ENCODE measurements at places on chromosomes 13 and 19.
A peak's percentile ranks its signal among the peaks of the same experiment; 100 is the strongest.

DNA sequence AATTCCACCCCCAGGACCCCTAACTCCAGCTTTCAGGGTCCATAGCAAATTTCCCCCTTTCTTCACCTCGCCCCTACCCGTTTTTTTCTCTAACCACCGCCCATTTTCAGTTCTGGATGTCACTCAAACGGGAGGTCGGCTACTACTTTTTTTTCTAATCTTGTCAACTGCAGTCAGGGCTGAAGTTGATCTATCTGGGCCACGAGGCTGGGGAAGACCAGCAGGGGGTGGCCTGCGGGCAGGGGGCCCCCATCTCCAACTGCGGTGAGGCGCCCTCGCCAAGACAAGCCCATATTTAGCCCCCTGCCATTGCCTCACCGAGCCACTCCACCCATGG is 748 bp downstream of the LHFPL6 start:
- no peak for DNase-seq

GRCh38 chr19:48511321-48511731 is 309 bp downstream of the LMTK3 start:
- DNase-seq = no peak

DNA sequence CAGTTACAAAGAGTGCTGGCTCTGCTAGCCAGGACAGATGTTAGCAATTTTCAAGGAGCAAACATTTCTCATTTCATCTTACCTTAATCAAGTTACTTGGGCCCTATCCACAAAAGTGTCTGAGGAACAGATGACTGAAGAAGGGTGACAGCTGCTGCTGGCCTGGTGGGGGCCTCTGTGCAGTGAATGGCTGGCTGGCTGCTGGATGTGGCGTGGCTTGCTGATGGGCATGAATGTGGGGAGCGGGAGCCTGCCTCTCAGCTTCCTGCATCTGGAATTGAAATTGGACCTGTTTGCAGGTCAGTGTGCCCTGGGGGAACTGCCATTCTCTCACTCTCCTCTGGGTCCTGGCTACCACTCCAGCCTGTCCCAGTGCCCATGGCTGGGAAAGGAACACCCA is 94.7 kb downstream of the RGCC start:
- no peak for DNase-seq

DNA sequence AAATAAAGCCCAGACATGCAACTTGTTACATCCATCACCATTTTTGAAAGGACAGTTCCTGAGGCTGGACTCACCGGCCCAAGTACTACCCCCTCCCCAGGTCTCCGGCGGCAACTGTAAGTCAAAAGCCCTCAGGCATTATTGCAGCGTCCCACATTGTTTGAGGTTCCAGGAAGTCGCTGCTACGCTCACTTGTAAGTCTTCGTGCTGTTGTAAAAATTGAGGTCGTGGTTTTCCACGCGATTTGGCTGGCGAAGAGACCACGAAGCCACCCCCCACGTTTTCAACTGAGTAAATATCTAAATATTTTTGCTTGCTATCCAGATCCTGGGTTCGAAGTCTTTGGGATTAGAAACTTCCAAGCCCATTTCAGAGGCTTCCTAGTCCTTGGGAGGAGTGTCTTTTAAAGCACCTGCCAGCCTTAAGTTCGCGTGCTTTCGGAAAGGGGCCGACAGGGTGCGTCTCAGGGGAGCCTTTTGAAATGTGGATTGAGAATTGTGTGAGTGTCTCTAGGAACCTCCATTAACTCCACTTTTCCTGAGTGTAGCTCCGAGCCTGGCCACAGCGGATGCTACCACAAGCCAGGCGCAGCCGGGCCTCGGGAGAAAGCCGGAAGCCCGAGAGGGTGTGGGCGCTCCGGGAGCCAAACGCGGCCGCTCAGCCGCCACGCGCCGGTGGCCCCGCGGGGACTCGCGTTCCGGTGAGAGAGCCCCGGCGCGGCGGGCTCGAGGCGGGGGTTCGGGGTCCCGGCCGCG is 434 bp upstream of the FNDC3A start:
- peak; percentile 2 for DNase-seq

- no peak for DNase-seq
Observed at GRCh38 chr13:107497661-107498060, 717.7 kb downstream of the LIG4 start.

DNA sequence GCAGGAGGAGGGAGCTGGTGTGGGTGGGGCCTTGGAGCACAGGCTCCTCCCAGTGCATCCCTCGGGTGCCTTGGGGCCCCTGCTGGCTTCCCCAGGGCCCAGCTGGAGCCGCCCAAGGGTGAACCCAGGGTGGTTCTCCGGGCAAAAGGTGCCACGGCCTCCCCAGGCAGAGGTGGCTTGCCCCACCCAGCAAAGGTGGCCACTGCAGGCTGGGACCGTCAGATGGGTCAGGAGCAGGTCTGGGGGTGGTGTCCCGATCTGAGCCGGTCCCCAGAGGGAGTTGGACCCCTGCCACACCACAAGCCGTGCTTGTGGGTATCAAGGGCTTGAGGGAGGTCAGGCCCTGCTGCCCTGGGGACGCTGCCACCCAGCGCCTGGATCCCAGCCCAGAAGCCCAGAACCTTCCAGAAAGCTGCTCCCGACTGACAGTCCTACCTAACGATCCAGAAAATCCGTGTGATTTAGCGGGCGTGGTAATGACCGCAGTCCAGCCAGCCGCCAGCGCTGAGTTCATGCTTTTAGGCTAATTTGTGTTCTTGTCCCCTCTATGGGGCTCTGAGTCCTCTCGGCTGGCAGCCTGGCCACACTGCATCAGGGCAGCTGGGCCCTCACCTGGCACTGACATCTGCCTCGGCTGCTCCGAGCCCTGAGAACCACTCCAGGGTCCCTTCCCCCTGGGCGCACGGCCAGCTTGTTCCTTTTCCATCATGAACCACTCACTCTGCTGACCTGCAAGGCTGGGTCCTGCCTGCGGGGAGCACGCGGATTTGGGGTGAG is 5.0 kb upstream of the GRIN3B start:
- DNase-seq = no peak

DNA sequence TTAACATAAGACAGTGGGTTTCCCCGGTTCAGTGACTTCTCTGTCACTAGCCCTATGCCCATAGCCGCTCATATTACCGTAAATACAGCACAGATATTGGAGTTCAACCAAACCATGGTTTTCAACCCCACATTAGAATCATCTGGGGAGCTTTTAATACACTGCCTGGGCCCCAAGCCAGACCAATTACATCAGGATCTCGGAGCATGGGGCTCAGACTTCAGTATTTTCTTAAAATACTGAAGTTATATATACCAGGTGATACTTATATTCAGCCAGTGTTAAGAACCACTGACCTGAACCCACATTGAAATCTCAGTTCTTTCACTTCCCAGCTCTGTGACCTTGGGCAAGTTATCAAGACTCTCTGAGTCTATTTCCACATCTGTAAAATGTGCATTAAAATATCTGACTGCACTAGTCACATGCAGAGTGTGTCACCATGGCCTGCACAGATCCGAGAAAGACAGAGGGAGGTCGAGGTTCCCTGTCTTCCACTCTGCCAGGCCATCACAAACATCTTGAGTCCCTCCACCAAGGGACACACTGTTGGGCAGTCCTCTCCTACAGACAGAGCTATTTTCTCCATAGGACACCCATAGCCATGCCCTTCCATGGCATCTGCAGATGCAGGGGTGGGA is 32.2 kb upstream of the IPO5 start:
- DNase-seq = no peak

DNA sequence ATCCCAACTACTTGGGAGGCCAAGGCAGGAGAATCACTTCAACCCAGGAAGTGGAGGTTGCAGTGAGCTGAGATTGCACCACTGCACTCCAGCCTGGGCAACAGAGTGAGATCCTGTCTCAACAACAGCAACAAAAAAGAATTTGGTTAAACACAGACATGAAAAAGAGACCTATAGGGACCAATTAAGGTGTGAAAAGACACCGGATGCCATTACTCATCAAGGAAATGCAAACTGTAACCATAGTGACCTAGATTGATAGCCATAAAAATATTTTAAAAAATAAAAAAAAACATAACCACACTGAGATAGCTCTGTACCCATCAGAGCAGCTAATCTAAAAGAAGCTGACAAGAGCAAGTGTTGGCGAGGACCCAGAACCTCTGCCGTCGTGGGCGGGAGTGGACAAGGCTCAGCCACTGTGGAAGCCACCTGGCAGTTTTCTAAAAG is 37.1 kb upstream of the ISYNA1 start:
- DNase-seq = no peak

DNA sequence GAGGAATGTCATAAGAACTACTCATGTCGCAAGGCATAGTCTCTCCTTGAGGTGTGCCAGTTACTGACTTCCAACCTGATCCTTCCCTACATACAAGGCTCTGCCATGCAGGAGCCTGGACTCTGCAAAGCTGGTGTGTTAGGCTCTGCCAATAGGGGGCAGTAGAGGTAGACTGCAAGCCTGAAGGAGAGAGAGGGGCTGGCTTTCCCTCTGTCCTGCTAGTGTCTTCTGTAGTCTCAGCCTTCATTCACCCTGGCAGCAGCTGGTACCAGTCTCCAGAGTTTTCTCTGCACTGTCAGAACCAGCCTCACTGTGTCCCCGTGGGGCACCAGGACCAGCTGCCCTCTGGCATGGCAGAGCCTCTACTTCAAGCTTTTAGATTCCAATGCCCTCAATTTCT is 14.5 kb downstream of the SHISA2 start:
- DNase-seq = no peak

DNA sequence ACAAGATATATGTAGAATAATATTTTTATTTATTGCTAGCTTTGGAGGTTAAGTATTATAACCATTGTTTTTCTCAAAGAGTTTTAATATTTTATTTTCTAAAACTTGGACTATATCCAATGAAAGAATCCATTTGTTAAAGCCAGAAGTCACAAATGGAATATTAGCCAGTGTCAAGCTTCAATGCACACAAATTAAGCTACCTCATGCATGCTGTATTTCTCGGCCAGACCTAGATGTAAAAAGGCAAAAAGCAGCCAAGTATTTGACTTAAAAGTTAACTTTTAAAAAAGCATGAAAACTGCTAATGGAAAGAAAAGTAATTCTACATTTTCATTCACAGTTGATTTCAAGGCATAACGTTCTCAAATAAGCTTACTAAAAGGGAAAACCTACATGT is 160.0 kb upstream of the ATXN8OS start:
- DNase-seq = no peak

GRCh38 chr19:13727798-13728197 is 36.5 kb upstream of the MRI1 start:
- DNase-seq = no peak

- DNase-seq = no peak
Observed at GRCh38 chr19:31504221-31504620, 155.0 kb upstream of the TSHZ3 start.

GRCh38 chr19:15714638-15715037 is 13.2 kb upstream of the OR10H2 start:
- DNase-seq = no peak

- DNase-seq = no peak
Observed at GRCh38 chr13:109783815-109784589, 2.4 kb downstream of the IRS2 start.

- DNase-seq = no peak
Observed at GRCh38 chr13:112069845-112070251, 2.9 kb downstream of the SOX1 start.

- DNase-seq = no peak
Observed at GRCh38 chr13:110945928-110946570, 31.2 kb upstream of the ANKRD10 start.

DNA sequence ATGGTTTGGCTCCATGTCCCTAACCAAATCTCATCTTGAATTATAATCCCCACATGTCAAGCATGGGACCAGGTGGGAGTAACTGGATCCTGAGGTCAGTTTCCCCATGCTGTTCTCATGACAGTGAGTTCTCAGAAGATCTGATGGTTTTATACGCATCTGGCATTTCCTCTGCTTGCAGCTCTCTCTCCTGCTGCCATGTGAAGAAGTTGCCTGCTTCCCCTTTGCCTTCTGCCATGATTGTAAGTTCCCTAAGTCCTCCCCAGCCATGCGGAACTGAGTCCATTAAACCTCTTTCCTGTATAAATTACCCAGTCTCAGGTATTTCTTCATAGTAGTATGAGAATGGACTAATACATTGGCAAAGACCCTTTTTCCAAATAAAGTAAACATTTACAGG is 96.8 kb downstream of the TSHZ3 start:
- no peak for DNase-seq

- peak; percentile 45 for DNase-seq
Observed at GRCh38 chr13:51451467-51452360, 1.1 kb downstream of the INTS6 start.

- no peak for DNase-seq
Observed at GRCh38 chr13:51978796-51979556, 32.3 kb downstream of the ATP7B start.
